Endothelial cell (in vitro differentiated cells): ENCODE measurements at places on chromosomes 4 and X.

- H3K27me3 ChIP-seq, result peaks cover 1% of the 10 kb centered on the region
- no peaks in the 10 kb centered on the region for H3K4me1 ChIP-seq
- H3K27ac ChIP-seq, result no peak overlapping the region
- H3K4me3 ChIP-seq, result no peak overlapping the region
- DNase-seq, result no peak
- no peaks in the 10 kb centered on the region for H3K36me3 ChIP-seq
Measured at GRCh38 chrX:109049416-109049815, 313.1 kb upstream of the IRS4 start.

DNA sequence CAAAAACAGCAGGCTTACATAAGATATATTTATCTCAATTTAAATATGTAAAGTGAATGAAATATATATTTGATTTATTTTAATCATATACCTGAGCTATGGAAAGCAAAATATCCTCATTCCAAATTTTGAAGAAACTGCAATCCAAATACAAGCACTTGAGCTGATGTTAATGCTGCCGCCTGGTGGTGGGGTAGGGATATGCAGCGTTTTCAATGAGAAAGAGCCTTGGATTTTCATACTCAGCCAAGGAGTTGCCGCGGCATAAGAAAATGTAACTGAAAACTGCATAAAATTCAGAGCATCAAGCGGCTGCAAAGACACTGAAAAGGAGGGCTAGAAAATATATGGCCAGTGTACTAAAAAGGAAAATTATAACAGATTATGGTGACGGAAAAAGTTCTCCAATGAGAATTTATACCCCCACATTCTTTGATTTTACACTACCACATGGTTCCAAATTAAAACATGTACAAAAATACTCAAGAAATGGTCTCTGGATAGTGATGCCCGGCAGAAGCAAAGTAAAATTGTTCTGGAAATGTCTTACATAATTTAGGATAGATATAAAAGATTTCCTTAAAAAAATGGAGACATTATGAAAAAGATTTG lies 660.3 kb upstream of the PITX2 start:
- DNase-seq, result peak; percentile 74
- no peaks in the 10 kb centered on the region for H3K36me3 ChIP-seq
- H3K4me1 ChIP-seq, result no peaks in the 10 kb centered on the region
- H3K27ac ChIP-seq, result no peak overlapping the region
- no peaks in the 10 kb centered on the region for H3K27me3 ChIP-seq

DNA sequence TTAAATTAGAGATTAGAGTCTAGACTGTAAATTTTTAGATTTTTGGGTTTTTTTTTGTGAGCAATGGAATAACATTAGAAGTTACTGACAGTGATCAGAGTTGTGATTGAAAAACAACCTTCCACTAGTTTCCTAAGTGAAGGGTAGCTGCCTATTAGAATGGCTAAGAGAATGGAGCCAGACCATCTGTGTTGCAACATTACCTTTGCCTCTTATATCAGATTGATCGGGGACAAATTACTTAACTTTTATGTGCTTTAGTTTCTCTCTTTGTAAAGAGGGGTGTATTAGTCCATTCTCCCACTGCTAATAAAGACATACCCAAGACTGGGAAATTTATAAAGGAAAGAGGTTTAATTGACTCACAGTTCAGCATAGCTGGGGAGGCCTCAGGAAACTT lies 12.5 kb upstream of the PI4K2B start:
- no peak overlapping the region for H3K4me3 ChIP-seq
- no peaks in the 10 kb centered on the region for H3K27me3 ChIP-seq
- peaks cover 15% of the 10 kb centered on the region for H3K36me3 ChIP-seq

- H3K27ac ChIP-seq, result no peak overlapping the region
- DNase-seq, result no peak
- no peaks in the 10 kb centered on the region for H3K36me3 ChIP-seq
Measured at GRCh38 chr4:113112338-113112978, 63.0 kb downstream of the ANK2 start.

DNA sequence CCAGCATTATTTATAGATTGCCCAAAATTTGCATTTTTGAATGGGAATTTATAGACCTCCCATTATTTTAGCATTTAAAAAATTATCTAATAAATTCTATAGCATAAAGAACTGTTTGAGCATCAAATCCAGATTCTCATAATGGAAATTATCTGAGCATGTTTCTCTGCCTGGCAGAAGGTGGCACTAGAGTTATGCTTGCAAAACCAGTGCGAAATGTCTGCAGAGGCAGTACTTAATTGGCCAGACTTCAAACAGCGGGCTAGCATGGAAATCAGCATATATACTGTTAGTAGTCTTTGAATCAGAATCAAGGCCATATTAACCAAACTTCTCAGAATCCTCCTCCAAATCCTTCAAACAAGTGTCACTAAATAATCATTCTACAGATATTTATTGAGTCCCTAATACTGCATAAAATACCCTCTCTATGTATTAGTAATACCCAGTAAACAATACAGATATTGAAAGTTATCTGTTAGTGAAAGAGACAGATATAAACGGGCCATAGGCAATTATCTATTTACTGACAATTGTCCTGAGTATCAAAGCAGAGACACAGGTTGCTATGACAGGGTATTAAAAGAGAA lies 78.7 kb upstream of the DCLK2 start:
- peak; percentile 26 for DNase-seq
- no peaks in the 10 kb centered on the region for H3K4me1 ChIP-seq
- no peak overlapping the region for H3K4me3 ChIP-seq
- no peaks in the 10 kb centered on the region for H3K27me3 ChIP-seq
- H3K27ac ChIP-seq, result no peak overlapping the region

- H3K4me1 ChIP-seq, result no peaks in the 10 kb centered on the region
- DNase-seq, result no peak
- no peaks in the 10 kb centered on the region for H3K36me3 ChIP-seq
- H3K4me3 ChIP-seq, result no peak overlapping the region
- peaks cover 1% of the 10 kb centered on the region for H3K27me3 ChIP-seq
- H3K27ac ChIP-seq, result no peak overlapping the region
Measured at GRCh38 chr4:84529169-84529751, 30.2 kb upstream of the NKX6-1 start.

GRCh38 chr4:145178740-145179280 lies 1.6 kb downstream of the OTUD4 start:
- H3K4me1 ChIP-seq, result peaks cover 24% of the 10 kb centered on the region
- H3K27me3 ChIP-seq, result peaks cover 13% of the 10 kb centered on the region
- peaks cover 11% of the 10 kb centered on the region for H3K36me3 ChIP-seq
- H3K27ac ChIP-seq, result peak overlapping the region; percentile 90

DNA sequence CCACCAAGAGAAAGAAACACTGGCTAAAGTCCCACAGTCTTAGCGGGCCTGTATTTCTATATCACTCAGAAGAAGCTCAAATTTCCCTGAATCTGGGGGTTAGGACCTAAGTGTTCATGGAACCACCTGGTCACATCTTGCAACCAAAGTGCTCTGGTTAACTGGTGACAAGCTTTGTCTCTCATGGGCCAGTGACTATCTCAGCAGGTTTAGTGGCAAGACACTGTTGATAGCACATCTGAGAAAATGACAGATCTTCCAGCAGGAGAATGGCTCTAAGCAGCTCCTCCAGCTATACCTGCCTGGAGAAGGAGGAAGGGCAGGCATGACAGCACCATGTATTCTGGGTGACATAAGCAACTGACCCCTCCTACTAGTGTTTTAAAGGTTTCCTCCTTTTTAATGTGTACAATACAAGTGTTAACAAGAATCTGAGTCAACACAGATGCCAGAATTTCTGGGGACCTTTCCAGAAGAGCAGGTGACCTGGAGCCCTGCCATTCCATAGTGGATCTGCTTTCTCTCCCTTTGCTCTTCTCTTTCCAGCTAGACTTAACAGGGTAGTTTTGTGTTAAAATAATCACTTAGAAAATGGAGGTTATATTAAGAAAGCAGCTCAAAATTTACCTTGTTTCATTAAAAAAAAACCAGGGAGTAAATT lies 17.3 kb upstream of the QRFPR start:
- H3K27me3 ChIP-seq, result no peaks in the 10 kb centered on the region
- no peaks in the 10 kb centered on the region for H3K4me1 ChIP-seq
- H3K27ac ChIP-seq, result no peak overlapping the region

DNA sequence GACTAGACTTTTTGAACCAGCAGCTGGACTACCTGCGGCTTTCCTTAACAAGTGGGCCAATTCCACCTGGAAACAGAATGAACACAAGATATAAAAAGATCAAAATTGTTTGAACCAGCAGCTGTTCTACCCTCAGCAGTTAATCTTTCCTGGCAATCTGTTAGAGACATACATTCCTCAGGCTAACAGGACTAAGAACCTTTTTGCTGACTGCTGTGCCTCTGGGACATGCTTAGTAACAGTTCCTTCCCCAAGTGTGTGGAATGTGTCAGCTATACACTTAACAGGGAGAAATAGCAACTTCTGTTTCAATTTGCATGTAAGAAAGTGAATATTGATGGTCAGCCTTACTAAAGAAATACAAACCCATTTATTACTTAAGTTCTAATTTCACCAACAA lies 554.4 kb downstream of the ARAP2 start:
- H3K4me1 ChIP-seq, result no peaks in the 10 kb centered on the region
- no peak for DNase-seq
- H3K36me3 ChIP-seq, result no peaks in the 10 kb centered on the region
- H3K27ac ChIP-seq, result no peak overlapping the region
- no peak overlapping the region for H3K4me3 ChIP-seq

- DNase-seq, result no peak
- no peaks in the 10 kb centered on the region for H3K27me3 ChIP-seq
- H3K27ac ChIP-seq, result no peak overlapping the region
- no peaks in the 10 kb centered on the region for H3K4me1 ChIP-seq
Measured at GRCh38 chr4:140944572-140944971, 188.4 kb upstream of the TBC1D9 start.

DNA sequence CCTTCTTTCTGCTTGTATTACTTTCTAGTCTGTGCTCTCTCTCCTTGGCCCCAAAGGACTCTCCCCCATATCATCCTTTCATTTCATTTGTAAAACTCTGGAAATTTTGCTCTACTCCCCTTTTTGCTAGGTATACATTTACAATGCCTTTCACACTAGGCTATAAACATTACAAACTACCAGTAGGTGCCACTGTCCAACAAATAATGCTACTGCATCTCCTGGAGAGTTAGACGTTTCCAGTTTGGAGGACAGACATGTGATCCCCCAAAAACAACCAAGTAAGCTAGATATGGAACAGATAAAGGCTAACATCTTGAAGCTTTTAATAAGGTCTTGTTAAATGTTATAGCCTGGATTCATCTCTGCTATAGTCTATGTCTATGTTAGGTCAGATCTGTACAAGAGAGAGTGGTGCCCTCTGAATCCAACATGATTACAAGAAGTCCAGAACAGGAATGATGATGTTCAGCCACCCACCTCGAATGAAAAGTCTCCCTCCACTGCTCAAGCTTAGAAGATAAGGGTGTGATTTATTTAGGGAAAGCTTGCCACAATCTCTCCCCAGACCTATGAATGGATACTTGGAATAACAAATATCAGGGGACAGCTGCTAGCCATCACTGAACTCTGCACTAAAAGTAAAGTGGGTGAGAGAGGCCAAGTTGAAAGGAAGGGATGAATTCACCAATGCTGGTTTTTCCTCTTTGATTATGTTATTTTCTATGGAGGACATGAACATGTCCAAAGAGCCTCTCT lies 14.3 kb downstream of the CBR4 start:
- DNase-seq, result no peak
- no peaks in the 10 kb centered on the region for H3K4me1 ChIP-seq
- no peak overlapping the region for H3K4me3 ChIP-seq
- no peaks in the 10 kb centered on the region for H3K27me3 ChIP-seq
- no peak overlapping the region for H3K27ac ChIP-seq
- no peaks in the 10 kb centered on the region for H3K36me3 ChIP-seq

DNA sequence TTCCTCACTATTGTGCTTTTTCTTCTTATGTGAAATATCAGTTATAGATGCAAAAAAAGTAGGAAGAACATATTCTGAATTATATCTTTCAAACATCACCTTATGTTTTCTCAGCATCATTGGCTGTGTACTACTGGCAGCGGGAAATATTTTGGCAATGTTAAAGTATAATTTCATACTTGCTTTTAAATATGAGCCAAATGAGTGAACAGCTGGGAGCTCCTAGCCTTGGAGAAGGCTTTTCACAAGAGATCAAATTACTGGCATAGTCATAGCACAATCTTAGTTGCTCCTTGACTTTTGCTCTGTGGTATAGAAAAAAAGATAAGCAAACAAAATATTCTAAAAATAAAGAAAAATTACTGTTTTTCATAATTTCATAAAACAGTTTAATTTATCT lies 1575.8 kb upstream of the PABPC4L start:
- H3K4me1 ChIP-seq, result no peaks in the 10 kb centered on the region
- no peak overlapping the region for H3K27ac ChIP-seq
- no peaks in the 10 kb centered on the region for H3K36me3 ChIP-seq
- no peak for DNase-seq

DNA sequence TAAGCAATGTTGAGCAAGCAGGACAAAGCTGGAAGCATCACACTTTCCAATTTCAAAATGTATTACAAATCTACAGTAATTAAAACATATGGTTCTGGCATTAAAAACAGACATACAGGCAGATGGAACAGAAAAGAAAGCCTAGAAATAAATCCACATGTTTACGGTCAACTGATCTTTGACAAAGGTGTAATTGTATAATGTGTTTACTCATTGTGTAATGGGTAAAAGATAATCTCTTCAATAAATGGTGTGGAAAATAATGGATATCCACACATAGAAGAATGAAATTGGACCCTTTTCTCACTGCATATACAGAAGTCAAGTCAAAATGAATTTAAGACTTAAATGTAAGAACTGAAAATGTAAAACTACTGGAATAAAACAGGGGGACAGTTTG lies 394.2 kb downstream of the ANKRD50 start:
- no peaks in the 10 kb centered on the region for H3K27me3 ChIP-seq
- no peaks in the 10 kb centered on the region for H3K4me1 ChIP-seq
- H3K27ac ChIP-seq, result no peak overlapping the region
- DNase-seq, result no peak

GRCh38 chrX:37407736-37408135 lies 58.6 kb downstream of the PRRG1 start:
- H3K4me1 ChIP-seq, result peaks cover 2% of the 10 kb centered on the region
- no peak overlapping the region for H3K27ac ChIP-seq

GRCh38 chr4:103982454-103982853 lies 262.7 kb upstream of the TACR3 start:
- no peak for DNase-seq
- H3K27ac ChIP-seq, result no peak overlapping the region
- H3K4me1 ChIP-seq, result no peaks in the 10 kb centered on the region
- no peak overlapping the region for H3K4me3 ChIP-seq
- no peaks in the 10 kb centered on the region for H3K36me3 ChIP-seq

DNA sequence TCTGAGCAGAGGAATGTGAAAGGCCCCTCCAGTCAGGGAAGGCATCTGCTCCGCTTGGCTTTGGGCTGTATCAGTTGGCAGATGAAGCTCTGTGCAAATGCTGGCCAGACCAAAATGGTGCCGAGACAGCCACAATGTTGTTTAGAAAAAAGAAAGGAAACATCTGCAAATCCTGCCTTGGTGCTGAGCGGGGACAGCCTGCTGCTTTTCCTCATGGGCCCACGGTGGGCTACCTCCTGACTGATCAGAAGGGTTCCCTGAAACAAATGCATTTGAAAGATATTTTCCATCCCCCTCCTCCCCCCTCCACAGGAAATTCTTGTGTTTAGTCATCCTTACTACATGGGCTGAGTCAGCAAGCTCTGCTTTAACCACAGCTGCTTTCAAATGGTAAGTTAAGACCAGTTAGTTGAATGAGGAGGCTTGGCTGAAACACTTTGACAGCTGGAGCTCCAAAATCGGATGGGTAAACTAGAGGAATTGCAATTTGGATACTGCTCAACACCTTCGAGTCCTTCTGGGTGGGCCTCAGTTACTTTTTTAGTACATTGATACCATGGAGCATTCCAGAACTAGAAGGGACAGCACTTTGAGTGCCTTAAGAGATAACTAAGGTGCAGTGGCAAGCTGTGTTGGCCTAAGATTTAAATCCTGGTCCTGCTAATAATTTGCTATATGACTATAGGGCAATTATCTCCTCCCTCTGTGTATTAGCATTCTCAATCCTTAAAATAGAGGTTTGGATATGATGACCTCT lies 36.0 kb downstream of the PLAC1 start:
- H3K4me1 ChIP-seq, result peaks cover 9% of the 10 kb centered on the region
- peak overlapping the region; percentile 61 for H3K27ac ChIP-seq
- no peak overlapping the region for H3K4me3 ChIP-seq
- H3K27me3 ChIP-seq, result no peaks in the 10 kb centered on the region
- H3K36me3 ChIP-seq, result no peaks in the 10 kb centered on the region
